ENCODE measurements at places on chromosomes 16 and 17.

DNA sequence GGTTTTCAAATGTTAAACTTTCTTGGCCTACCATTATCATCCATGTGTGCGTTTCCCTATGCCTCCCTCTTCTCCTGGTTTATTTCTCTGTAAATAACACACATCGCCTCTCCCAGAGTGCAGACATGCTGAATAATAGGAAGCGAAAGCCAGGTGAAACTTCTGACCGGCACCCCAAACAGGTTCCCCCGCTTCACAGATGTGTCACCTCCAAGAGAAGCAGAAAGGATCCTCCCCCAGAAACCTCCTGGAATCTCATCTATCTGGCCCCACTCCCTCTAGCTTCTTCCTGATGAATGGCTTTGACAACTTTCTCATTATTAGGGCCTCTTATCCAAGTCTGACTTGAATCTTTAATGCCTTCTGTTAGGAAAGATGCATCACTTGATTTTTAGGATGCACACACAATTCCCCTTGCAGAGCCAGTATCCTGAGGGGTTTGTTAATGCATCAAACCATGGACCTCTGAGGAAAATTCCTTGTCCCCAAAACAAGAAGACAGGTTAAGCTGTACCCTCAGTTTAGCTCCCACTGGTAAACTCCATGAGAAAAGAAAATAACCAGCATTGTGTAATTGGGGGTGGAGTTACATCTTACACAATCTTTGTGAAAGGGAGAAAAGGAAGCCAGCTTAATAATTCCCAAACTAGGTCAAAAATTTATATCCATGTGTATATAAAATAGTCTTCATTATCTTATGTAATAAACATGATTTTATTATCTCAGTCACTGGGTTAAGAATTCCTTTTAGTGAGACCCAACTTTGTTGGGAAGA, 20.1 kb upstream of the HYDIN start:
- no peak for DNase-seq

DNA sequence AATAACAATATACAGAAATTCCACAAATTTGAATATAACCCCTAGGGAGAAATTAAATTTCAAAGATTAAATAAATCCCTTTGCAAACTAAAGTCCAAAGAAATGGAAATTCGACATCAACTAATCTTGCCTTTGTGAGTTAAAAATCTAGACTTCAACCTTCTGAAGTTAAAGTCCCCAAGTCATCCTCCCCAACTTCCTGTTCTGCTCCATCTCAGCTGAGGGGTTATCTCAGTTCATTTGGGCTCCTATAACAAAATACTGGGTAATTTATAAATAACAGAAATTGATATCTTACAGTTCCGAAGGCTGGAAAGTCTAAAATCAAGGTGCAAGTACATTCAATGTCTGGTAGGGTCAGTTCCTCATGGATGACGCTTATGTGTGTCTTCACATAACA, 22.8 kb upstream of the KDM6B start:
- DNase-seq, result no peak

DNA sequence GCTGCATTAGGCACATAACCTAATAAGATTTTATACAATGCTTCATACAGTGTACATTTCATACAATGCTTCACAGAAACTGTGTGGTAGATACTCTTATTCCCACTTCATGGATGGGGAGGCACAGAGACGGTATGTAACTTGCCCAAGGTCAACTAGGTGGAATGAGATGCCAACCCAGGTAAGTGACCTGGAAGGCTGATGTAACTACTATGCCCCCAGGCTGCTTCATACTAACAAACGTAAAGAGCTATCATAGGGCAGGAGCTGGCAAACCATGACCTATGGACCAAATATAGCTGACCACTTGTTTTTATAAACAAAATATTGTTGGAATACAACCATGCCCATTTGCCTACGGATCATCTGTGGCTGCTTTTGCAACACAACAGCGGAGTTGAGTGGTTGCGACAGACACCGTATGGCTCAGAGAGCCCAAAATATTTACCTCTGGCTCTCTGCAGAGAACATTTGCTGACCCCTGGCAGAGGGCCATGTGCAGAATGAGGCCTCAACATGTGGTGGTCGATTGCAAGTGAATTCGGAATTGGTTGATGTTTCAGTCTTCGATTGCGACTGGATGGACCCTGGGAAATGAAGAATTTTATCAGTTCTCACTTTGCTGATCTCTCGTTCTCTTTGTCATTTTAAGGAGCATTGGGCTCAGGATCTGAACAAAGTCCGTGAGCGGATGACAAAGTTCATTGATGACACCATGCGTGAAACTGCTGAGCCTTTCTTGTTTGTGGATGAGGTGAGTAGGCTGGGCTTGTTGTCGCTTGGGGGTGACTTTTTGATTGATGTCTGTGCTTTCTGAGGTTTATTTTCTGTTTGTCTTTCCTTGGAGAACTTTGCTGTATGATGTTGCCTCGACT, 109.7 kb downstream of the PLCG2 start:
- DNase-seq, result no peak

DNA sequence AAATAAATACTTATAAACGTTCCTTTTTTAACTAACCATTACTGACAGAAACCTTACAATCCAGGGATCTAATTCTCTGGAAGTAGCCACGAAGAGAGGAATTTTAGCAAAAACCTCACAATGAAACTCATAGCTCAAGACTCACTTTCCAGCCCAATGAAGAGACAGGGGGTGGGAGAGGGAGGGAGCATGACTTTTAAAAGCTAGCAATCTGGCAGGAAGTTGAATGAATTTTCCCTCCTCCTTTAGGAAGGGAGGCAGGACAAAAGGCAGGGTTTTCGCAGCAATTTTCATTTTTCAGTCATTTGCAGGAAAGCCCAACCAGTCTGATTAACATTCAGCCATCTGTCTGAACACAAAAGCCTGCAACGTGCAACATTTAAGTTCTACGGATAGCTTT, 381.5 kb upstream of the PSMD7 start:
- no peak for DNase-seq

GRCh38 chr16:19844945-19845641, 39.6 kb downstream of the GPRC5B start:
- DNase-seq, result no peak

DNA sequence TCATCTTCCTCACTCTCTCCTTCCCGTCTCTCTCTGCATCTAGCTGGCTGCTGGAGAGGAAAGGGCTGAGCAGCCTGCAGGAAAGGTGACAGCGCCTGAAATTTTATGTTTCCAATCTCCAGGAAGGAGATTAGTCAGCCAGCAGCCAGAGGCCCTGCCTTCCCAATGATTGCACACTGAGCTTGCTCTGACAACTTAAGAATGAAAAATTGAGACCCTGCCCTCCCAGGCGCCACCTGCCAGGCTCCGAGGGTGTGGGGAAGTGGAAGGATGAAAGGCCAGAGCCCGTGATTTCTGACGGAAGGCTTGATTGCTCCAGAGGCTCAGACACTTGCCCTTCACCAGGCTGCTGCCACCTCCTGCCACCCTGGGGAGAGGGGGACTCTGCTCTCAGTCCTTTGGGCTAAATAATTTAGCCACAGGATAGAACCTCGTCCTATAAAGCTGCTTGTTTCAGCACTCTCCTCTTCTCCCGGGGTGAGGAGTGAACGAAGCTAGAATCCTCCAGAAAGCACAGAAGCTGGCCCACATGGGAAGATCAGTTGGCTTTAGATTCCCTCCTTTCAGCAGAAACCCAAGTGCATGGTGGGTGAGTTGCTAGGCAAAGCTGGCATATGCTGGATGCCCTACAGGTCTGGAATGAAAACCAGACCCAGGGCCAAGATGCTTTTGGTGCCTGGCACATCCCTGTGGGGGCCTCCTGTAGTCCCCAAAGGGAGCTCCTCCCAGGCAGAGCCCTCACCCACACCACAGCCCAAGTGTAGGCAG, 33.5 kb downstream of the GRIN2C start:
- DNase-seq, result no peak

GRCh38 chr17:50036455-50037261, 19.3 kb upstream of the ITGA3 start:
- DNase-seq, result no peak

DNA sequence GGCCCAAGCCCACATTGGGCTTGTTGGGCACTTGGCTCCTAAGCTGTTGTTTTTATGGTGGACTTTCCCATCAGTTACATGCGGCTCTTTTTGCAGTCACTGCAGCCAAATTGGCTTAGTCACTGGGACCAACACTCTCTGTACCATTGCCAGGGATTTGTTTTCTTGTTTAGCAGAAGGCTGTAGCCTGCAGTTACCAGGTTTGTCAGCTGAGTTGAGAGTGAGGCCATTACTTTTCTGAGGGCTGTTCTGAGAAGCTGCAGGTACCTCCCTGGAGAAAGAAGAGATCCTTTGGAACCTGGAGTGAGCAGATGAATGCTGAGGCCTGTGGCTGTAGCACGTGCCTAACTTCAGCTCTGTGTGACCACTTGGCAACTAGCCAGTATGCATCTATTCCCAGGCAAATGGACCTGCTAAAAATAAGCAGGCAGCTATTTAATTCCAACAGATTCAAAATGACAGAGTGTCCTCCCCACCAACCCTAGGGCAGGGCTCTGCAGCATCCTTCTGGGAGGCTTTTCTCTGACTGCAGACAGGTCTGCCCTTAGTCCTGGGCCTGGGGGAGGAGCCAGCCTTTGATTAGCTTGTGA, 12.9 kb downstream of the AKAP1 start:
- peak; percentile 10 for DNase-seq

- DNase-seq, result no peak
These were observed 34.8 kb upstream of the CPHXL start for GRCh38 chr16:75761108-75761507.

- DNase-seq, result no peak
These were observed 40.3 kb downstream of the SDK2 start for GRCh38 chr17:73603971-73604370.

GRCh38 chr16:50634947-50635346, 46.2 kb downstream of the SNX20 start:
- no peak for DNase-seq

GRCh38 chr16:85162478-85163277, 50.4 kb upstream of the CIBAR2 start:
- DNase-seq, result no peak

DNA sequence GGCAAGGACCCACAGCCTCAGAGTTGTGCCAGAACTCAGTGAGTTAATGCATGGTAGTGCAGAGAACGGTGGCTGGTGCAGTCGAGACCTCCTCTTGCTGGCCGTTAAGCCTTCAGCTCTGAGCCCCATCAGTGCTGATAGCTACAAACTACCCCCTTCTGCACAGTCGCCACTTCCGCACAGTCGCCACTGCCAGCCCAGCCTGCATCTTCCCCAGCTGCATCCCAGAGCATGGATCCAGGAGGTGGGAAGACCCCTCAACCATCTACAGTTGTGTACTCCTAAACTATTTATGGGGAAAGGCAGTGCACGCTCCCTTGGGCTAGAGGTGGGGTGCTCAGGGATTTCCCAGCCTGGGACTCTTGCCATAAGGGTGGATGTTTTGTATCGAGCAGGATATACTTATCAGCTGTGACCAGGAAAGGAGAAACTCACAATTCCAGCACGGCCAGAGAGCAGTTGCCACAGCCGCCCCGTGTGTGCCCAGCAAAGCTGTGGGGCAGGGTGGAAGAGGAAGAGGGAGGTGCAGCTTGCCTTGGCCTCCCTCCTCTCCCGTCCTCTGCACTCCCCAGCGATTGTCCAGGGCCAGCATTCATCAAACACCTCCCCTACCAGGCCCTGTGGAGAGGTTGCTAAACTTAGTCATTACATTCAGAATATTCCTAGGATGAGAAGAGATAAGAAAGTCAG, 49.5 kb upstream of the CMIP start:
- no peak for DNase-seq

All from NCI-H1417 treated with DMSO at 0.1 percent for 48 hours (cell line).